ENCODE measurements at places on chromosomes 2 and 18.

DNA sequence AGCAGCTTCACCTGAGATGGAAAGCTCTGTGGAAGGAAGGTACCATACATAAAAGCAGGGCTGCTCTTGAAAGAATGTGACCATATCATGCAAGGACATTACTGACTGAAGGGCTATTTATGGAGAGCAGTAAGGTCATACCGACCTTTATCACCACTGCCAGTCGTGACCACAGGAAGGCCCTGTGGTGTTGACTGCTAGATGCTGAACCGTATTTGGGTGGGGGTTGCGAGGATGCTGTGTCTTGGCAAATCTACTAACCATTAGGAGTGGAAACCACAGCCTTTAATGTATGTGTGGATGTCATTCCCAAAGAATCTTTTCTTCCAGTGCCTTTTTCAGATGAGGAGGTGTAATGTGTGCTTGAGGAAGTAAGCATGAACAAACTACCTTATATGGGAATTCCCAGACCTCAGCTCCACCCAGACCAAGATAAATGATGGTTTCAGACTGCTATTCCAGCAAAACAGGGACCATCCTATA is 60.8 kb downstream of the LIMS1 start:
- no peak for DNase-seq

DNA sequence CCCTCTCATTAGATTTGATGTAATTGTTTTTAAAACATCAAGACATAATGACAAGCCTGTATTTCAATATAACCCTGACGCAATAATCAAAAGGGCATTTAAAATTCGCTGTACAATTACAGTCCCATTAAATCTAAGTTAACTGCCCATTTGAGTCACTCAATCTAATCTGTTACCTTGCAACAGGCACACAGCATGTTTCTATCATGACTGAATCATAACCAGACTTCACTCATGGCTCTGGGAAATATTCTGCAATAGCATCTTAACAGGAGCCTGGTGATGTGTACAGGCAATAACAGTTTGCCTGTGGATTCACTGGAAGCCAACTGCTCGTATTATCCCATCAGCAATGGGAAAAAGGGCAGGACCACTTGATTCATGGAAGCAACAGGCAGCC is 142.3 kb upstream of the NCKAP5 start:
- no peak for DNase-seq

DNA sequence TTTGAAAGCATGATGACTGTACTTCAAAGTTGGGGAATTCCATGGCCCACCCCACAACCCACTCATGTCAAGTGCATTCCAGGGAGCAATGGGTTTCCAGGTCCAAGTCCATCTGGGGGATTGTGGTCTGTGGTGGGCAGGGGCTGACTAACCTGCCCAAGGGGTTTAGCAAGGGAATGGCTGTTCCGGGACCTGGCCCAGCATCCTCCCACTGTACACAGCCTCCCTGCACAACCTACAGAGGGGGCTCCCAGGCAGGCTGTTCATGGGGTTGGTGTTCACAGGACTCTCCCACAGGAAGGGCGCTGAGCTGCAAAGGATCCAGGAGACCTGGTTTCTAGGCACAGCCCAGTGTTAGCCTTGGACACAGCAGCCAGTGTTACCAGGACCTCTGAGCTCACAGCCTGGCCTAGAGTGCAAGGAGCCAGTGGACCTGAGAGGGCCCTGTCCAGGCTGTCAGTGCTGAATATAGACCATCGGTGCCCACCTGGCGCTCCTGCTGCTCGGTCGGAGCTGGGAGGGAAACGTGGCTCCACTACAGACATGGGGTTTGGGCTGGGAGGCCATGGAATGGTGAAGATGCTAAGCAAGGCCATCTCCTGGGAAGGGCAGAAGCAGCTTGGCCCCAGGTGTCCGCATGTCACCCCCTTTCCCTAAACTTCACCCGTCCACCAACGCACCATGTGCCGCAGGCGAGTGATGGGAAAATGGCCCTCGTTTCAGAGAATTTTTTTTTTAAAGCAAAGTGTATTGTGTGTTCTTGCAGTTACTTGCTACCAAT is 317.2 kb downstream of the GBX2 start:
- DNase-seq, result no peak

DNA sequence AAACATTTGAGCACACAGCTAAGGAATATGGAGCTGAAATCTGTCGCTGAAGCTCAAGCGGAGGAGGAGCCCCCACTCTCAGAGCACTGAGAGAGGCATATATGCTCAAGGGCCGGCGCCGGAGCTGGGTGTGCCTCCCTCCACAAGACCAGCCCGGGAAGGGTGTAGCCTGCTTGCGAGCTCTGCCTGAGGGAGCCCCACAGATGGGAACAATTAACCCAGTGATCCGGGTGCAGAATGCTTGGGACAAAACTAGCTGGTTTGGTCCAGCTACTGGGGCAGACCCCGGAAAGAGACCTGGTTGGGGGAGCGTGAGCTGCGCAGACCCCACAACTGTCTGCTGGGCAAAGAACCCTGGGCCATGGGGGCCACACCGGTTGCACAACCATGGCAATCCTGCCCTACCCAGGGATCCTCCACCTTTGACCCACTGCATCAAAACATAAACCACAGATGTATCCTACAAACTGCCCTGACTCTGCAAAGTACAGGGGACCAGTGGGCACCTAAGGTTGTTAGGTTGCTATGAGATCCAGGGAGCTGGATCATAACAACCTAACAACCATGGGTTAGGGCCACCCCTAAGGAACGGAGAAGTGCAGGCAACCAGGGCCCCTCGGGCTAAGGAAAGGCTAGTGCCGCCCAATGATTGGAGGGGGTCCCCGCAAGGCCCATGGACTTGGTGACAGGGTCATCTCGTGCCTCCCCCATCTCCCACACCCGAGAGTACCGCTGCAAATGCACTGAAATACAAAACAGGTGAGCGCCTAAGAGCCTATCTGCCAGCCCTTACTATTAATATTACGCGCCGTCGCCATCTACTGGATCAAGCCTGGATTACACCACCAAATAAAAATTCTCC is 53.4 kb upstream of the SCN1A start:
- DNase-seq, result no peak

DNA sequence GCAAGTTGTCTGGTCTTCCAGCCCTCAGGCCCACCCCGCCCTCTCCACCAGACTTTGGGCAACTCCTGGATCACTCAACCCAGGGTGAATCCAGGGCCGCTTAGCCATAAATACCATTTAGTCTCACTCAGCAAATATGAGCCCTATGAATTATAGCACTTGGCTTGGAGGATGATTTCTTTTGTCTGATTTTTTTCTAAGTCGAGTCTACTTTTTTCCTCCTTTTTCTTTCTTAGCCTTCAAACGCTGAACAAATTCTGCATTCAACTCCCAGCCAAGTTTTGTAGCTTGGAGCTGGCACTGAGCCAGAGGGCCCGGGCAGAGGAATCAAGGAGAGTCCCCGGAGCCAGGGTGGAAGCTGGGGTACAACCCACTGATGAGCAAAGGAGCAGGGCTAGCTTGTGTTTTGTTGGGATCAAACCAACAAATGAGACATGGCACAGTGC is 48.7 kb downstream of the SERTAD2 start:
- DNase-seq, result no peak

DNA sequence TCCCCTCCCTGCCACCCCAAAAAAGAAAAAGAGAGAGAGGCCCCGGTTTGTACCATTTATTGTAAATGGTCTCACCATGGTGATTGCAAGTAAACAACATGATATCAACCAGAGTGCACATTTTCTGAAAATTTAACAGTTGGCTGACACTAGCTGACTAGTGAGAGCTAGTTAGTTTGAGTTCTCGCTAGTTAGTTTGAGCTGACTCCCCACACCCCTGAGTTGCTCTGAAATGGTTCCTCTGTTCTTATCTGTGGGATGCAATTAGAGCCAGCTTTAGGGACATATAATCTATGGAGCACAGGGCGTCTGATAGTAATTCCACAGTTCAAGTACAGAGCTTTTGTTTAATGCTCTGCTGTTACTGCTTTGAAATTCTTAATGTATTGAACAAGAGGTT is 13.1 kb downstream of the CASP10 start:
- no peak for DNase-seq

DNA sequence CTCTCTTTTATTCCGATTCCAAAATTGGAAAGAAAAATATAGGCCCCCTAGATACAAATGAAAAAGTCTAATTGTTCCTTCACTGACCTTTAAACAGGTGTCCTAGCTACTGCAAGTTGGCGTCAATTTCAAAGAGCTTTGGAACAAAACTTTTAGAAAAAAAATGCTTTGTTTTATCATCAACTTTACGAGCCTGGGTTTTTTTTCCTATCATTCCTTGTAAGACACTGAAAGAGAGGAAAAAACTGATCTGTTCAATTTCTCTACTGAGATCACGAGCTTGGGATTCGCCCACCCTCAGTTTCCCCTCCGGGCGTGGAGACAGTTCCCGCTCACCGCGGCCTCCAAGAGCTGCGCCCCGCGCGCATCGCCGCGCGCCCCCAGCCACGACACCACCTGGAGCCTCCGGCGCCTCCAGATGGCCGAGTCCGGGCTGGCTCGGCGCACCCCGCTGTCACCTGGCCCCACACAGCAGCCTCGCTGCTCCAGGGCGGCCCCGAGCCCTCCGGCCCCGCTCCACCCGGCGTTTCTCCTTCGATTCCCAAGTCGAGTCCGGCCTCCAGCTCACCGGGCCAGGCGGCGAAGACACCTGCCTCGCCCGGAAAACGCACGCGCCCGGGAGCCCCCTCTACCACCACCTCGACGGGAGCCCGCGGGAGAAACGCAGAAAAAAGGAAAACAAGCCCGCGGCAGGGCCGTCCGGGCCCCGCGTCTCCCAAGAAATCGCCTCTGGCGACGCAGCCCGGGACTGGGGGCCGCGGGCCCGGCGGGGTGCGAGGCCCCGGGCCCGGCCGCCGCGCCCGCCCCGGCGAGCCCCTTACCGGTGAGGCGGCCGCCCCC is 656 bp downstream of the TBC1D8 start:
- no peak for DNase-seq

GRCh38 chr2:1674766-1675397 is 69.4 kb downstream of the PXDN start:
- no peak for DNase-seq

DNA sequence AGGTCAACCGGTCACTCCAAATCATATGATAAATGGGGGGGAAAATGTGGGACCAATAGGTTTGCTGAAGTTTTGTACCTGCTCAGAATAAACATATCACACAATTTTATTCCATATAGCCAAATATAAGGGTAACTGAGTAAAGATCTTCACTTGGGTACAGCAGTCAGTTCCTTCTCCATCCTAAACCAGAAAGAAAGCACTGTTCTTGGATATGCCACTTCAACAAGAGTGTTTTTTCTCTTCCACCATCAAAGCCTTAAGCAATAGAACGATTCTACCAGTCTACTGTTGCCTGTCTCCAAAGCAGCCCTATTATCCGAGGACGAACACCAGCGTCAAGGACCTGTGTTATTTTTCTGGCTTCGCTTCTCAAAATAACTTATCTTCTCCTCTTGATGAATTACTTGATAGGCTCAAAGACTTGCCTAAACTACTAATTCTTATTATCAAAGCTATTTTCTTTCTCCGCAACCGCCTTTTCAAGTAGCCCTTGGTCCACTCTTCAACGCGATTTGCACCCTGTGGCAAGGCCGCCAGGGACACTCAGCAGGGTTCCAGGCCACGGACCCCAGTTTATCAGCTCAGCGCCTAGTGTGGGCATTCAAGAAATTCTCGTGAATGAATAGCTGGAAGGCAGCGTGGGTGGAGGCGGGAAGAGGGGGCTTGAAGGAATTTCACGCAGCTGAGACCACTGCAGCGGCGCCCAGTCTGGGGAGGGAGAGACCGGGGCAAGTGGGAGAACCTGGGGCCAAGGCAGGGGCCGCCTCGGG is 646 bp downstream of the ALS2 start:
- no peak for DNase-seq

DNA sequence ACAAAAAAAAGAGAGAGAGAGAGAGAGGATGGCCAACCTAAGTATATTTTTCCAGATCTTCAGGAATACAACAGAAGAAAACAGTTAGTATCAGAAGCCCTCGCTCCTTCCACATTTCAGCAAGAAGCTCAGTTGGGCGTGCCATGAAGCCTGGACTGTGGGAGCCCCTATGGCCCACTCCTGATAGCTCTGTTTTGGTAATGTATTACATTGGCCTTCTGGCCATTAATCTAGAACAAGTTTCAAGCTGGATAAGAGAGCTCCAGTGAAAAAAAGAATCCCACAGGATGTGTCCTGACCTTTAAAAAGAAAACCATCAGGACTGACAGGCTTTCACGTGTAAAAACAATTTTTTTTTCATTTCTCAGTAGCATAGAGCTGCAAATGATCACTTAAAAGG is 197.9 kb downstream of the ICOS start:
- DNase-seq, result no peak

DNA sequence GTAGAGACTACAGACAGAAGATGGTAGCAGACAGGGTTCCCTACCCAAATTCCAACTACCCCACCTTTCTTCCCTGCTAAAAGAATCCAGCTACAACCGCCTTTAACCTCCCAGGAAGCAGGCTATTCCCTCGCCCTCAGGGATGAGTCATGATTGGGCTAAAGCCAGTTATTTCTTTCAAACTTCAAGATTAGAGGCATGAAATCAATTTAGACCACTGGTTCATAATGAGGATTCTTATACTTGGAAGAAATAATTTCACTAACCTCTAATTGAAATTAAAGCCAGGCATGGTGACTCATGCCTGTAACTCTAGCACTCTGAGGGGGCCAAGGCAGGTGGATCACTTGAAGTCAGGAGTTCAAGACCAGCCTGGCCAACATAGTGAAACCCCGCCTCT is 20.0 kb downstream of the TRIP12 start:
- DNase-seq, result no peak

DNA sequence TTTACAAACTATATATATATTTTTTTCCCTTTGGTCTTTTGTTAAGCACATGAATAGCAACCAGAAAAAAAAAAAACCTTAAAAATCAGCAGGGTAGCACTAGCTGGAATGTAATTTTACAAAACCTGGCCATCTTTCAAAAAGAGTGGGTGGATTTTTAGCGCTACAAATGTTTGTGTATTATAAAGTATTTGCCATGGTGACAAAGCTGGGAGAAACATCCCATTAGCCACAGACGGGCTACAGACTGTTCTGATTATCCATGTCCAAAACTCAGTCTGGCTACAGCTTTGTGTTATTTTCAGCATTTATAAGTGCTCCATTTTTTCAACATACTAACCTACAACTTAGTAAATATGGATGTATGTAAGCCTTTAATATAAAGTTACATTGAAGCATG is 249.5 kb upstream of the TANK start:
- DNase-seq, result no peak

DNA sequence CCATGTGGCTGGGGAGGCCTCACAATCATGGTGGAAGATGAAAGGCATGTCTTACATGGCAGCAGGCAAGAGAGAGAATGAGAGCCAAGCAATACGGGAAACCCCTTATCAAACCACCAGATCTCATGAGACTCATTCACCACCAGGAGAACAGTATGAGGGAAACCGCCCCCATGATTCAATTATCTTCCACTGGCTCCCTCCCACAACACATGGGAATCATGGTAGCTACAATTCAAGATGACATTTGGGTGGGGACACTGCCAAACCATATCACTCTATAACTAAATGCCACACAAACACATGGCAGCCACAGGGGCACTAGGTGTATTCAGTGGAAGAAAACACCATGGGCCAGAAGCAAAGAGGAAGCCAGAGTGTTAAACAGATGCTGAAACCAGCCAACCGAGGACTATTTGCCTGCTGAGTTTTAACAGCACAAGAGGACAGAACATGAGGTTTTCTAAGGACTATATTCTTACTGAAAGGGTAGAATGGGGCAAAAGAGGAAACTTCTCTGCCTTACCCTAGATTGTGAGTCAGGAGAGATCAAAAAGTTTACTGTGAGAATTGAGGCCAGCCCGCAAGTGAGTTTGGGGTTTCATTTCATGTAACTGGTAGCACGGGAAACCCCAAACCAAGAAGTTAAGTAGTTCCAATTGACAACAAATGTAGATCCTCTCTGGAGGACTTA is 49.2 kb downstream of the SIGLEC15 start:
- DNase-seq, result no peak

Measured in stimulated activated CD4-positive, alpha-beta T cell treated with anti-CD3 and anti-CD28 coated beads, TNF-alpha, amount 100 ng/mL, for 1 hour (primary cell).